ENCODE measurements at places on chromosomes 3 and 15.

- peak; percentile 21 for DNase-seq
Observed at GRCh38 chr15:98745650-98746374, 97.5 kb downstream of the IGF1R start.

GRCh38 chr3:125519678-125520562 is at the start of gene SNX4:
Gene SNX4 (minus strand): TSS chr3:125520202. CDS start chr3:125520172, 30 bp downstream.
- DNase-seq, result peak; percentile 93

DNA sequence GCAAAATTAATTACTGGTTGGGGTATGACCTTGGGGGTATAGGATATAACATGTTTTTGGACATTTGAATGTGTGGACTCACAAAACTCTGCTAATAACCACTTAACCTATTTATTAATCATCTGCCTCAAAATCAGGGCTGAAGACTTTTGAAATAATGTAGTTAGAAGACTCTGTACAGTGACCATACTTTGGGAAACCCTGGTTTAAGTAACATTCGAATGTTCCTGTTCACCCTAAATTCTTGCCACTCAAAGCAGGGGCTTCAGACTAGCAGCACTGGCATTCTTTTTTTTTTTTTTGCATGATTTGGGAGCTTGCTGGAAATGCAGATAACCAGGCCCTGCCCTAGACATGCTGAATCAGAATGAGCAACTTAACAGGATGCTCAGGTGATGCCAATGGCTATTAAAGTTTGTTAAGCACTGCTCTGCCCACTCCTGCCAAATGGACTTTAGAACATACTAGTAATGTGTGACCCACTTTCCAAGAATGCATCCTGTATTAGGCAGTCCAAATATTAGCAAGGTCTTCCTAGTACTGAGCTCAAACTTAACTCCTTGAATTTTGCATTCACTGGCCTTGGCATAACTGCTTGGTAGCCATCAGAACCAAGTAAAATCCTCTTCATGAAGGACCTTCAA is 12.7 kb upstream of the ST3GAL6 start:
- DNase-seq, result no peak

GRCh38 chr15:65414841-65415621 is 7.7 kb downstream of the IGDCC4 start:
- no peak for DNase-seq

- no peak for DNase-seq
Observed at GRCh38 chr3:102002056-102002455, 152.7 kb downstream of the NFKBIZ start.

Data from erythroblast (primary cell).